Stimulated activated CD4-positive, alpha-beta T cell treated with anti-CD3 and anti-CD28 coated beads, TNF-alpha, amount 100 ng/mL, for 1 hour (primary cell): ENCODE measurements at places on chromosomes 4 and X.

GRCh38 chrX:70444326-70444945, at the start of gene DLG3:
DLG3 (plus strand) TSS chrX:70444835; CDS start chrX:70445202, 367 bp downstream.
- DNase-seq: no peak

- no peak for DNase-seq
Measured at GRCh38 chrX:13376857-13377549, 57.1 kb upstream of the ATXN3L start.

GRCh38 chr4:16212138-16212782, 14.0 kb downstream of the TAPT1 start:
- DNase-seq: no peak

GRCh38 chrX:148337873-148338272, 162.5 kb upstream of the AFF2 start:
- DNase-seq: no peak

DNA sequence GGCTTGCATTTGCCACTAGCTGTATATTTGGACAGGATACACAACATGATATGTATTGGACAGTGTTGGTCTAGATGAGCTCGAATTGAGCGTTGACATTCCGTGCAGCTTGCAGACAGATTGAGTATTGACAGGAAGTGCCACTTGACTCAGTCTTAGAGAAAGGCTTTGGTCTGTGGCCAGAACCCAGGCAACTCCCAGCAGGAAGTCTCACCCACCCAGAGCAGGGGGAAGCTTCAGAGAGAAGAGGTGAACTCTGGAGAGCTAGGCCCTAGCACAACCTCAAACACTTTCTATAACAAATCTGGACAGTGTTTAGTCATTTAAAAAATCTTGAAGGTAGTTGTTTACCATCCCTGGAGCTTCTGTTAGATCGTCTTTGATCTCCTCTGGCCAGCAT, 280.5 kb downstream of the FBXW7 start:
- peak; percentile 54 for DNase-seq
